ENCODE measurements at places on chromosomes 2 and 18. TPM values are rescaled to one million over a fixed set of nuclear protein-coding genes. Genes with fewer than 3 reads are reported as not detected.
A peak's percentile ranks its signal among the peaks of the same experiment; 100 is the strongest.

The CHRNG gene
- not detected for polyA plus RNA-seq

The APLF gene
- 1.6 TPM for polyA plus RNA-seq

The OBSL1 gene
- 15.2 TPM for polyA plus RNA-seq

The ERFE gene
- polyA plus RNA-seq: 8.3 TPM

The TMSB10 gene
- 7,414 TPM for polyA plus RNA-seq

The PLCL1 gene
- 0.48 TPM for polyA plus RNA-seq

GRCh38 chr2:198653311-198653710 lies 804.4 kb downstream of the SATB2 start:
- DNase-seq: no peak

GRCh38 chr2:203711399-203711798 lies 5.0 kb downstream of the CD28 start:
- no peak for DNase-seq

DNA sequence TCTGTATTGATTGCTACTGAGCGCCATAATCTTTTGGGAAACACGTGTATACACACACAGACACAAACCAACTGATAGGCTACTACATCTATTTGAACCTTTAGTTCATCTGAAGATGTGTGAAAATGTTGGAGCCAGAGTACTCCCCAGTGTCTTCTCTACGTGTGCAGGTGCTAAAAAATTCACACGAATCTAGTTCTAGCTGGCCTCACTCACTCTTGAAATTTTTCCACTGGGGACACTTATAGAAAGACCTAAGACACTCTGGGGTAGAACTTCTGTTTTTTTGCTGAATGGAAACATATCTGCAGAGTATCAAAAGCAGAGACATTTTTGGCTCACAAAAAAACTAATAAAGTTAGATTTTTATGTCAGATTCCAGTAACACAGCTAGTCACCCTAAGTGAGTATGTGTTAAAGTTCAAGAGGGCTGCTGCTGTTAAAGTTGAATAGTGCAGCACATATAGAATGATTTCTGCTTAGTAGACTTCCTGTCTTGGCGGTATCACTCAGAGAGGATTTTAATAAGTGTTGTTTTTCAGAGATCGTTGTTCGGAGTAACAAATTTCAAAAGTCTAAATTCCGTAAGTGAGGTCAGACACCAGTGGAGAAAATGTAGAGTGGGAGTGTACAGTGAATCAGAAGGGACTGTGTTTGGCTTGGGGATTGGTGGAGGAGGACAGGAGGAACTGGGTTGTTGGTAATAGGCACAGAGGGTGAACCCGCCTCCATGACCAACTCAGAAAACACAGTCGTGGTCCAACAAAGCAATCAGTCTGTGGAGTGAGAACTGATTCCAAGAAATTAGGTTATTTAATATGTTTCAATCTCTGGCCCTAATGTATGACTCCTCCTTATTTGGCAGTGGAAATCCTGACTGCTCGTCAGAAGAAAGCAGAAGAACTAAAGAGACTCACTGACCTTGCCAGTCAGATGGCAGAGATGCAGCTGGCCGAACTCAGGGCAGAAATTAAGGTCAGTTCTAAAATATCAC lies 43.1 kb downstream of the KCTD18 start:
- peak; percentile 86 for DNase-seq

DNA sequence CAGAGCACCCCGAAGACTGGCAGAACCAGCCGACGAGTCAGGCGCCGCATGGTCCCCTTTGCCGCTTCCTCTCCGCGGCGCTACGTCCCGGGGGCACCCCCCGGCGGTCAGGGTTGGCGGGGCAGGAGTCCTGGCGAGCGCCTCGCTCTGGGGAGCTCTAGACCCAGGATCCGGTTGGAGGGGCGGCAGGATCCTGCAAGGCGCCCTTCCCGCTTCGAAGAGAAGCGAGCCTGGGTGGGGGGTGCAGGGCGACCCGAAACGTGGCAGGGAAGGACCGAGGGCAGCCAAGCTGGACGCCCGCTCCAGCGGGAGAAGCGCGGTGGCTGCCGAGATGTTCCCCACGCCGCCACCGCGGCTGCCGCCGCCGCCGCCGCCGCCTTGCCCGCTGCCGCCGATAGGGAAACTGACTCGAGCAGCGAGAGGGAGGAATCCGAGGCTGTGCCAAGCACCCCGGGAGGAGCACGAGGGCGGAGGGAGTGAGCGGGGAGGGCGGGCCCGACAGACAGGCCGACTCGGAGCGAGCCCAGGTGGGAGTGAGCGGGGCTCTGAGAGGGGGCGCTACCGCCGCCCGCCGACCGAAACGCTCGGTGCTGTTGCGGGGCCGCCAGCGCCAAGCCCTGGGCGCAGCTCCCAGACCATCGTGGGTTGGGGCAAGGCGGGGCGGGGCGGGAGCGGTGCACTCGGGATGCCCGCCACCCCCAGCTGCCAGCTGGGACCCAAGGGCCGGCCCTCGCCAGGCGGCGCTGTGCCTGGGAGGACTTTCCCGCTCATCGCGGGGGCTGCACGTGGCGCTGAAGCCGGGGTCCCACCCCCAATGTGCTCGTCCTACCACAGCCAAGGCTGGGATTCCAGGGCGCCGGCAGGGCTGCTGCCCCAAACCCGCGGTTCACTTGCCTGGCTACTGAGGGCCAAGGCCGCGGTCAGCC lies at the start of gene GALNT14:
Gene GALNT14 (minus strand): TSS at position 404 of the 926 bp plus-strand sequence. CDS start 354 bp downstream, at position 50.
- DNase-seq: peak; percentile 19

DNA sequence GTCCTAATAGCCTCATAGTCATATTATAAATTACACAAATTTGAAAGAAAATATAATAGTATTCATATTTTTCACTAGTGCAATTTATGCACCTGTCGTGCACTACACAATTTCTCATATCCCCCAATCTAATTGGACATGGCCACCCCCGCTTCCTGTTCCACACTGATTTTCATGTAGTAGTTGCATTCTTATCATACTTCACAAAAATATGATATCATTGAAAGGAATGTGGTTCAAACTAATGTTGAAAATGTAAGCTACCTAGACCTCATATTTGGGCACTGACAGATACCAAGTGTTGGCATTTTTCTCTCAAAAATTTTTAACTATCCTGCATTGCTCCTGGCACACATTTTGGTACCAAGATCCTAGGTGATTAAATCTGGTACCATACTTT lies 985.5 kb upstream of the POU3F3 start:
- peak; percentile 23 for DNase-seq

DNA sequence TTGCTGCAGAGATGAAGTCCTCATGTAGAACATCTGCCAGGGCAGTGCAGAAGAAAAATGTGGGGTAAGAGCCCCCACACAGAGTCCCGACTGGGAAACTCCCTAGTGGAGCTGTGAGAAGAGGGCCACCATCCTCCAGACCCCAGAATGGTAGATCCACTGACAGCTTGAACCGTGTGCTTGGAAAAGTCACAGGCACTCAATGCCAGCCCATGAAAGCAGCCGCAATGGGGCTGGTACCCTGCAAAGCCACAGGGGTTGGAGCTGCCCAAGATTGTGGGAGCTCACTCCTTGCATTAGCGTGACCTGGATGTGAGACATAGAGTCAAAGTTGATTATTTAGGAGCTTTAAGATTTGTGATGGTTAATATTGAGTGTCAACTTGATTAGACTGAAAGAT lies 197.8 kb downstream of the CCDC102B start:
- no peak for DNase-seq

- DNase-seq: peak; percentile 5
These were observed 88.4 kb downstream of the DSEL start for GRCh38 chr18:67428158-67428557.

DNA sequence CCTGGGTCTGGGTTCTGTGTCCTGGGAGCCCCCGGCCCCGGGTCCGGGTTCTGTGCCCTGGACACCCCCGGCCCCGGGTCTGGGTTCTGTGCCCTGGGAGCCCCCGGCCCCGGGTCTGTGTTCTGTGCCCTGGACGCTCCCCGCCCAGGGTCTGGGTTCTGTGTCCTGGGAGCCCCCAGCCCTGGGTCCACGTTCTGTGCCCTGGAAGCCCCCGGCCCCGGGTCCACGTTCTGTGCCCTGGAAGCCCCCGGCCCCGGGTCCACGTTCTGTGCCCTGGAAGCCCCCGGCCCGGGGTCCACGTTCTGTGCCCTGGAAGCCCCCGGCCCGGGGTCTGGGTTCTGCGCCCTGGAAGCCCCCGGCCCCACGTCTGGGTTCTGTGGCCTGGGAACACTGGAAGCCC lies 253.9 kb downstream of the TWIST2 start:
- no peak for DNase-seq

DNA sequence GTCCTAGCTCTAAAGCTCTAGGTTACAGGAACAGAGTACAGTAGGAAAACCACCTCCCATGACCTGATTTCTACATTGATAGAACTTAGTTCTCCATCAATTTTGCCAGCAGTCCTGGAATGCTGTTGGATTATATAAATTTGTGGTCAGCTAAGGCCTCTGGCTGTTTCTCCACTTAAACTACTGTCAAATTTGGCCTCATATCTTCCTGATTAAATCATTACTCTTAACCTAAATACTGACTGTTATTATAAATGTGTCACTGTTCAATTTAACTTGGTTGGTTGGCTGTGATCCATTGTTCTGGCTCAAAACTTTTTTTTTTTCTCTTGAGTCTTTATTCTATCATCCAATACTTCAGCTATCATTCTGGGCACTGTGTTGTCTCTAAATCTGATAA lies 71.2 kb downstream of the TGFA start:
- DNase-seq: no peak

GRCh38 chr2:5616019-5616418 lies 76.2 kb upstream of the SOX11 start:
- DNase-seq: no peak

DNA sequence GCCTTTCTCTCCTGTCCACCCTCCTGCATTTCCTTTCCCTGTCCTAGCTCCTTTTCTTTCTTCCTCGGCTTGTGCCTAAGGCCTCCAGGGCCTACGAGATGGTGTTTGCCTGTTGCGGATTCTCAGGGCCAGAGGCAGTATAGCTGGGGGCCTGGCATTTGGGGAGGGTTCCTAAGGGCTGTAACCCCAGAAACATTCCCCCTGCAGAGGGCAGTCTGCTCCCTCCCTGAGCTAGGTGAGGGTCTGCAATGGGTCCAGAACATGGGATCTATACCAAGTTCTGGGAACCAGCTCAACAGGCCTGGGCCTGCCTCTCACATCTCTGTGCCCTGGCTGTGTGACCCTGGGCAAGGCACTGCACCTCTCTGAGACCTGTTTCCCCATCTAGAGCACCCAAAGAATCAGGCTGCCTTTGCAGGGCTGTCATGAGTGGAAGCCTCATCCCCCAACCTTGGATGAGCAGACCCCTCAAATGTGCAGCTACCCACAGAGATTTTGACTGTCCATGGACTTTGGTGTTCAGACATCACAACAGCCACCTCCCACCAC lies 97.5 kb downstream of the GLI2 start:
- DNase-seq: no peak

DNA sequence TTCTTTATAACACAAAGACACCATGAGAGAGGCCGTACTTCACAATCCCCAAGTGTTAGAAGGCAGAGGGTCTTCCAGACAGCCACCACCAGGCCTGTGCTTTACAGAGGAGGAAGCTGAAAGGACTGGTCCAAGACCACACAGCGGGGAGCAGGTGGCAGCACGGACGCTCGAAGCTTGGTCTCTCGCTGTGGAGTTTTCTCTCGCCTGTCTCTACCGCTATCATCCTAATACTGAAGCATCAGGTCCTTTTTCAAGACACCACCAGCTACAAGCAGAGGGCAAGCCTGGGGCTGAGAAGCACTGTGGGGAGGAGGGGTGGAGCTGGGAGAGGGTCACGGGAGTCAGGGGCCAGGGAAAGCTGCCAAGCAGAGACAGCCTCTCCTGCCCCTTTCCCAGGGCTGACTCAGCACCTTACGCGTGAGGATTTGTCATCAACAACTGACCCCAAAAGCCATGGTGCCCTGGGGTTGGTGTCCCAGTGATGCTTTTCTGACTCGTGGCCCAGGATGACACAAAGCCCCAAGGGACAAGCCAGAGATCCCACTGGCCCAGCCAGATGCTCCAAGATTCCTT lies 31.9 kb upstream of the FOSL2 start:
- peak; percentile 88 for DNase-seq

- DNase-seq: peak; percentile 22
These were observed 36.8 kb downstream of the PARD6G start for GRCh38 chr18:80210312-80211083.

DNA sequence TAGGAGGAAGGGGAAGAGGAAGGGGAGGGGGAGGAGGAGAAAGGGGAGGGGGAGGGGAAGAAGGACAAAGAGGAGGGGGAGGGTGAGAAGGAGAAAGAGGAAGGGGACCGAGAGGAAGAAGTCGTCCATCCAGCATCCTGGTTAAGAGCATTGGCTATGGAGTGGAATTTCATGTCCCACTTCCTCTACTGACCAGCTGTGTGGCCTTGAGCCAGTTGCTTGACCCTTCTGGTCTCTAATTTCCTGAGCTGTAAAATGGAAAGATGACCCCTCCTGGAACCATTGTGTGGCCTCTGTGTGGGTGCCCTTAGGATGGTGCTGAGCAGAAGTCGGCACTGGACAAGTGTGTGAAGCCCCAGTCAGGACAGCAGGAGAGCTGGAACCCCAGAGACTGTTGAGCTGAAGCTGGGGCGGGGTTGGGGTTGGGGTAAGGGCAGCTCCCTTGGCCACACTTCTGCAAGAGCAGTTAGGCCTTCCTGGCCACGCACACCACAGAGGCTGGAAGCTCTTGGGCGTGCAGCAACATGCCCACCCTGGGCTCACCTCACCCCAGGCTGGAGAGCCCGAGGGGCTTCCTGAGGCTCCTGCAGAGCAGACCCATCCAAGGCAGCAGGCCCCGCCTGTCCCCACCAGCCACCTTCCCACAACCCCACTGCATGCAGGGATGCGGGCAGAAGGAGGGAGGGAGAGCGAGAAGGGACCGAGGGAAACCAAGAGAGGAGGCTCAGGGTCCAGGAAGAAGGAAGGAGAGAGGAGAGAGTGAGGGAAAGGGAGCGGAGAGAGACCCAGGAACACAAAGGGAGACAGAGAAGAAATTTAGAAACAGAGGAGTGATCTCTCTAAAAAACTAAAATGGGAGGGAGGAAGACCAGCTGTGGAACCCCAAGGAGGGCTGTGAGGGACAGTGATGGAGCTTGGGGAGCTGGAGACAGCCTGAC lies 16.2 kb downstream of the ADRA2B start:
- no peak for DNase-seq

DNA sequence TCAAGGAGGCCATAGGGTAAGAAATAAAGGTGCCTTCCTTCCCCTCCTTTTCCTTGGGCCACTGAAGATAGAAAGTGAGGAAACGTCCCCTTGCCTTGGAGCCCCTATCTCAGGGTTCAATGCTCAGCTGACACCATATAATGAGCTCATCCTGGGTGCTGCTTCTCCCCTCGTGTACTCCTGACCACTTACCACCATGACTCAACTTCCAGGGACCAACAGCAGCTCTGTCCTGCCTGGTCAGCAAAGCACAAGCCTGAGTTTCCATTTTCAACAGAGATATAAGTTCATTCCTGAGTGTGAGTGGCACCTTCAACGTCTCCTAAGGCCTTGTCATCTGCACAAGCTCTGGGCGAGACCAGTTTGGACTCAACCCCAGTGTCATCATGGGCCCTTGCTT lies 151.2 kb downstream of the CAPN13 start:
- DNase-seq: peak; percentile 83

Measured in fibroblast of lung (primary cell).